ENCODE measurements at places on chromosomes 3 and 15.

DNA sequence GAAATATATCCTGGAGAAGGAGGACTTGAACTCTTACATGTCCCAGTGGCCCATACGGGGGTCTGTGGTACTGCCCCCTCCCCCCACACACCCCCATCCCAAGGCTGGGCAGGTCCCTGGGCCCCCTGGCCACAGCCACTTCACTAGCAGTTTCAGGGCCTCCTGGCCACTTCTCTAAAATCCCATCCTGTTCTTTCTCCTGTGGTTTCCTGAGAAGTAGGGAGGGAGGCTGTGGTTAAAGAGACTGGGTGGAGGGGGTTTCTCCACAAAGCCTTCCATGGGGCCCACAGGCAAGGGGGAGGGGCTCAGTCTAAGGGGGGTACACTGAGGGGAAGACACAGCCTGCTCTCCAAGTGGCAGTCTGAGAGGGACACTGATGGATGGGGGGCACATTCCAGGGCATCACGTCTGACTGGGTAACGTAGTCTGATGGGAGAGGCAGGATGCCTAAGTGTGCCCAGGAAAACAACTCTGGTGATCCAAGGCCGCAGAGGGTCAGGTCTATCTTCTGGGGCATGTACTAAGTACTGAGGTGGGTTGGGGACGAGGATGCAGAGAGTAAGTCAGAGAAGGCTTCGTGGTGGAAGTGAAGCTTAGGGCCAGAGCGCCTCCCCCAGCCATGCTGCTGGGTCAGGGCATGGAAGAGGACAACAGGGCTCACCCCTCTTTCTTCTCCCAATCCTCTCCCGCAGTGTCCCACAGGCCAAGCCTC lies 48.0 kb upstream of the C15orf39 start:
- DNase-seq, result no peak

DNA sequence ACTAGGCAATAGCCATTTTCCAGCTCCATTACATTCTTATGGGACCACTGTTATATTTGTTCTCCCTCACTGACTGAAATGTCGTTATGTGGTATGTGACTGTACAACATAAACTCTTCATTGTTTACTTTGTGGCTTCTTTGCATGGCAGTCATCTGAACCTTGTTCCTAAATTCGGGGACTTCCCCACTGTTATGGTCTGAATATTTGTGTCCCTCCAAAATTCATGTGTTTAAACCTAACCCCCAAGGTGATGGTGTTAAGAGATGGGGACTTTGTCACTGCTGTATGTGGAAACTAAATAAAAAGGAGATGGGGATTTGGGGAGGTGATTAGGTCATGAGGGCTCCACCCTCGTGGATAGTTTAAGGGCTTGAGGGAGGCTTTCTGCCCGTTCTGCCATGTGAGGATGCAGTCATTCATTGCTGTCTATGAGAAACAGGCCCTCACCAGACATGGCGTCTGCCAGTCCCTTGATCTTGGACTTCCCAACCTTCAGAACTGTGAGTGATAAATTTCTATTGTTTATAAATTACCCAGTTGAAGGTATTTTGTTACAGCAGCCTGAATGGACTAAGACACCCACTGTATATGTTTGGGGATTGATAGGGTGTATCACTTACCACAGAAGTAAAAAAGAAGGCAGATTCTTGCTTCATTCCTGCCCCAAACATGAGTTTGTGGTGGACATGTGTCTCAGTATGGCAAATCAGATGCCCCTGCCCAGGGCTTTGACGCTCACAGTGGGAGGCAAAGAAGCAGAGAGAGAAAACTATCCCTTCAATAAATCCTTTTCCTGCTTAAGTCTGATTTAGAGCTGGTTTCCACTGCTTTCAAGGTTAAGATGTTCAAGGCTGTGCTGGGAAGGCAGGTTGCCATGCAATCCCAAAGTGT lies 138.0 kb upstream of the UBE2E1 start:
- no peak for DNase-seq

DNA sequence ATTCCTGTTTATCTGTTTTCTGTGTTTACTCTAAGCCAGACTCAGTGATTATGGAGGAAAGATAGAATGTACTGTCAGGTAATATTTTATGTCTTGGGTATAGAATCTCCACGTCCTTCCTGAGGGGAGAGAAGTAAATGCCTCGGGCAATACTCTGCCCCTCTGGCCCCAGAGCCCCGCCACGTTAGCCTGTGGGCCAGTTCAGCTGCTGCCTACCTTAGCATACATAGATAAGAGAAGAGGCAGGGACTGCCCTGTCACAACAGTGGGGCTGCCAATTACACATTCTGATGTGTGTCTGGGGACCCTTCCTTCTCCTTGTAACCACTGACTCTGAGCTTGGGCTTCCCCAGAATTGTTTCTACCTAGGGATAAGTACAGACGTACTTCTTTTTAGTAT lies 347.7 kb upstream of the ATP11B start:
- no peak for DNase-seq

DNA sequence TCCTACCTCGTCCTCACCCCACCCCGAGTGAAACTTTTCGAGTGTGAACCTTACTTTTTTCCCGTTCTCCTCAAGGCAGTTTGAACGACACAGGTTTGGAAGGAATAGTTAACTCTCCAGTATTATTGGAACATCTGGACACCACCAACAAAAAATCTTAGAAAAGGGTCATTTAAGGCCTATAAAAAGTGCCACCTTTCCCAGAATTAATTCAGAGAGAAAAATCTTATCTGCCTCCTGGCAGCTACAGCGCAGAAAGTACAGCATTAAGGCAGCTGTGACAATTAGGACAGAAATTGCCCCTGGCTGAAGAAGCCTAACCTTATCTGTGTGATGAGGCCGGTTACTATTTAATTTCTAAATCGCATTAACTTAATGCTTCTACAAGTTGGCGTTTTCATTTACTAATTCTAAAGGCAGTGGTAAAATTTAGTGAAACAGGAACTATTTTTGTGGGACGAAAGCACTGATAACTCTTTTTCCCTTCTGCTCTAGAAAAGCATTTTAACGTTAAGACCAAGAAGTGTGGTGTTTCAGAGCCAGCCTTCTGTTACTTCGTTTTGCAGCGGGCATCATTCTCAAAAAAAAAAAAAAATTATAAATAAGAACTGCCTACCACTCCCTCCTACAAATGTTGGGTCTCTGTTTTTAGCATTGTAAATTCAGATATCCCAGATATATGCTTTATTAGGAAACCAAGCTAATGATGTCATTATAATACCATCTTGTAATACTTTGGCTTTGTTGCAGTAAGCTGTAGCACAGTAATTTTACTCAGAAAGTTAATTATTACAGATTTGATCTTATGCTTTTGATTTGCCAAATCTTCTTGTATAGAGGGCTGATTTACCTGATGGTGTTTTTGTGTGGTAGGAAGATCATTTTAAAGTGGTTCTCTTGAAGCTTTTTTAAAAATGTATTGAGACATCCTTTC lies 1.4 kb downstream of the ATP11B start:
- DNase-seq, result no peak

GRCh38 chr3:170414202-170414663 lies 4.4 kb upstream of the CLDN11 start:
- no peak for DNase-seq

GRCh38 chr15:40002295-40002694 lies 36.7 kb downstream of the SRP14 start:
- no peak for DNase-seq

DNA sequence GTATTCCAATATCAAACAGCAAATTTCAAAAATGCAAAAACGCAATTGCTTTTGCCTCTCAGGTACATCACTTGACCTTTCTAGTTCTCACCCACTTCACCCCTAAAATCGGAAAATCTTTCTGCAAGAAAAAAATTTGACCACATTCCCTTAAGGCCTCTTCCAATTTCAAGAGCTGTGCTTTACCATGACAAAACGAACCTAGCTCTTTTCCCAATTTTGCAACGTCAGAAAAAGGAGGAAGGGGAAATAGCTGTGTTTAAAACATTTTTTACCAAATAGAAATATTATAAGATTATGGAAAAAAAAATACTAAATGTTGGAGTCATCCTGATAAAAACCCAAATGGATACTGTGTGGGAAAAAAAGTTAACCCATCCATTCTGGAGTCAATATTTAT lies 1.1 kb upstream of the NR2C2 start:
- DNase-seq, result no peak
